ENCODE measurements at places on chromosomes 1 and 21. TPM values are rescaled to one million over a fixed set of nuclear protein-coding genes. Genes with fewer than 3 reads are reported as not detected.

DNA sequence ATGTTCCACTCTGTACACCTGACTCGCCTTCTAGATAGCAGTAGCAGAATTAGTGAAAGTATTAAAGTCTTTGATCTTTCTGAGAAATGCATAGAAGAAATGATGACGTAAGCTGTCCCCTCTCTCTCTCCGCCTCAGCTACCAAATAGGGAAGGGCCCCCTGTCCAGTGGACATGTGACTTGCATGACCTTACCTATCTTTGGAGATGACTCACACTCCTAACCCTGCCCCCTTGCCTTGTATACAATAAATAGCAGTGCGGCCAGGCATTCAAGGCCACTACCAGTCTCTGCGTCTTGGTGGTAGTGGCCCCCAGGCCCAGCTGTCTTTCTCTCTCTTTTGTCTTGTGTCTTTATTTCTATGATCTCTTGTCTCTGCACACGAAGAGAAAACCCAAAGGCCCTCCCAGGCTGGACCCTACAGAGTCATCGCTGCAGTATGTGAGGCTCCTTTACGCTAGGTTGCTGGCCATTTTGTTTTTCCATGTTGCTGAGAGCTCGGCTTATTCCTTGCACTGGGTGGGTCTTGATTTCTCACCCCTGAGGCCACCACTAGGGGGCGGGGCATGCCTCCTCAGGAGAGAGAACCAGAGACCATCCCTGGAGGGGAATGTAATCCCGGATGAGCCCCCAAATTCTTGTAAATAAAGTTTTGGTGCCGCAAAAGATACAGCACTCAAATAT lies 16.0 kb upstream of the ZBTB8B start:
- no peak for DNase-seq

DNA sequence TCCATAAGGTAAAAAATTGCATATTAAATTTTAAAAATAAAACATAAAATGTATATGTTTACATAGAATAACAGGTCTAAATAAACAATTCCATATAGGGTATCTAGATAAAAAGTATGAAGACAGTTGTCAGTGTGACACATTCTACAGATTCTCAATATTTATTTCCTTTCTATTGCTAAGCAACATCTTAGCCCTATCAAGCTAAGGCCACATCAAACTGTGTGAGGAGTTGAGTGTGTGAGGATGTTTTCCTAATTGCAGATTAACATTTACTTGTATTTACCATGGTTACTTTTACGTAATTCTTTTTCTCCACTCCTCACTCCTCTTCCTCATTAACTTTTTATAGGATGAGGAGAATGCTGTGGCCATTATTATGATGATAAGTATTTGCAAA lies 41.9 kb upstream of the MCOLN3 start:
- DNase-seq, result no peak

- no peak for DNase-seq
Measured at GRCh38 chr1:64553285-64553684, 83.4 kb downstream of the CACHD1 start.

GRCh38 chr1:39081271-39082009 lies 55.3 kb downstream of the NDUFS5 start:
- peak; percentile 82 for DNase-seq

DNA sequence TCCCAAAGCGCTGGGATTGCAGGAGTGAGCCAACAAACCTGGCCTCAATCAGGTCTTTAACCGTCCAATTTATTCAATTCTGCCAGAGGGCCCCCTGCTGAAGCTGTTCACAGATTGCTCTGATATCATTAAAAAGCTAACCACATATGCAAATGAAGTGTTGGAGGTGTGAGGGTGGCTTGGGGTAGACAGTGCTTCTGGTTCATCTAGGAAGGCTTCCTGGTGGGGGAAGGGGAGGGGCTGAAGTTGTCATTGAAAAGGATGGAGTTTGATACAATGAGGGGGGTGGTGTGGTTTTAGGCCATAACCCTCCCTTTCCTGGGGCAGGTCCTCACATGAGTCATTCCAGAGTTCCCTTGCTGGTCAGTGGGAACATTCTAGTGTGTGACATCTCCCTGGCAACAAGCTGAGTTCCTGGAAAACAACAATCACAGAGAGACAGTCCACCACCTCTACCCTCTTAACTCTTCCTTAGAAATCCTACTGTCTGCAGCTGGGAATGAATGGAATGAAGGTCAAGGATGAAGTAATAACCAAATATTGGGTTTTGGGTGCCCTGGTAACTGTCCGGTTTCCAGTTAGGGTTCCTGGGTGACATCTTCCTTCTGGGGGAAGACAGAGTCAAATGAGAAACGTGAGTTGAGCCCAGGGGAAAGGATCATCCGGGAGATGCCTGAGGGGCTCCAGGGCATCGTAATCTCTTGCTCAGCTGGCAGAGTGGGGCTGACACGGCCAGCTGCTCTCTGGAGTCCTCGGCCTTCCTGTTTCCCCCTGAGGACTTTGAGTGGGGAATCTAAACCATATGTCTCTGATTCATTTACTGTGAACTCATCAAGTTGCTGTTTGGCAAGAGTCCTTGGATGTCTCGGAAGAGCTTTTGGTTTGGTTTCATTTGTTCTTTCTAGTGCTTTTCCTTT lies 32.2 kb downstream of the BATF3 start:
- no peak for DNase-seq

- no peak for DNase-seq
Measured at GRCh38 chr1:157697781-157698569, 2.6 kb downstream of the FCRL3 start.

GRCh38 chr1:200121421-200121820 lies 93.9 kb downstream of the NR5A2 start:
- DNase-seq, result no peak

DNA sequence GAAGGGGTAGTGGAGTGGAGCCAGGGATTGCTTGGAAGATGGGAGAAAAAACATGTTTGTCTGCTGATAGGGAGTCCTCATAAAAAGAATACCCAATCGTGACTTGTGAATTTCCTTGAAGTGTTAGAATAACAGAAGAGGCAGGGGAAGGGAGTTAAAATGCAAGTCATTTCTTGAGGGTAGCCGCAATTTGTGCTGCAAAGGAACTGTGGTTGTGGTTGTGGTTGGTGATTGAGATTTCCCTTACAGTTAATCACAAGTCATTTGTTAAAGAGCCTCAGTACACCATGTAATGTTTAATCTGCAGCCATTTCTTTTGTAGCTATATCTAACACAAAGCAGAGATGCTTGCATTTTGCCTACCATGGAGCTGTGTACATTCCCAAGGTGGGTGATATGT lies 38.5 kb upstream of the EGLN1 start:
- no peak for DNase-seq

DNA sequence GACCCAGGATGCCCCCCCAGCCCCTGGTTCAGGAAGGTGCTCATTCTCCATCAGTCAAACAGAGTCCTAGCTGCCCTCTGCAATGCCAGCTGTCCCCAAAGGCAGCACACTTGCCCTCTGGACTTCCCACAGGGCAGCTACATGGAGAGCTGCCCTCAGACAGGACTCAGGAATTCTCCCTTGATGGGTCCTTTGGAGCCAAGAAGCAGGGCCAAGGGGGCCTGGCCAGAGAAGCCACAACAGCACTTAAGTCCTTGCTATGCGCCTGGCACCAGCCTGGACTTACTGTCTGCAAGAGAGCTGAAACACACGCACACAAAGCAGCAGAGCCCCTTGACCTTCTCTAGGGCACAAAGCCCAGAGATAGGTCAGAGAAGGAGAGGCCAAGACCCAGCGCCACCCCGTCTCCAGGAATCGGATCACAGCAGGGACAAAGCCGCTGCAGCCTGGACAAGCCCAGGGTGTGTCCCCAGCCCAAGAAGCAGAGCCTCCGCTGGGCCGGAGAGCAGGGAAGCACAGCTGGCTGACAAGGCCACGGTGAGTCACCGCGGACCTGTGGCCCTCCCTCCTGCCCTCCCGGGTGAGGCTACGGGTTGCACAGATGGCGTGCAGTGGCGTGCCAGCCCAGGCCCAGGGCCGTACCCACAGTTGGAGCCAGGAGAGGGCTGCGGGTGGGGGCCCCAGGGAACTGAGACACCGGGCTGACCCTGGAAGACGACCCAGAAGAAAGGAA lies 1.7 kb downstream of the WNT9A start:
- peak; percentile 88 for DNase-seq

- no peak for DNase-seq
Measured at GRCh38 chr1:107820801-107821200, 144.2 kb downstream of the VAV3 start.

- DNase-seq, result no peak
Measured at GRCh38 chr1:32220746-32221580, 1.2 kb downstream of the TMEM234 start.

DNA sequence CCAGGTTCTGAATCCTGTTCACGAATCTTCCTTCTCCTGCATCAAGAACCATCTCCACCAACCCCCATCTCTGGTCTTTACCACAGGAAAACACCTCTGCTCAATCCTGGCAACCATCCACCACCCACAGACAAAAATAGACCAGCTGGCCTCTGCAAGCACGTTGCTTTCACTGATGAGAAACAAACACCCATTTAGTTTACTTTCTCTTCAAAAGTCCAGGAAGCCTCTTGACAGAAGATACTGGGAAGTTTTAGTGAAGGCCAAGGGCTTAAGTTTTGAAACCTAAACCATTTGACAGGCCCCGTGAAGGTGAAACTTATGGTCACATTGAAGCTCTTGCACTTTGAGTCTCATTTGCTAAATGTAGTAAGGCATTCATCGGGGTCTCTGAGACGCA lies 122.6 kb upstream of the PPP2R5A start:
- no peak for DNase-seq

DNA sequence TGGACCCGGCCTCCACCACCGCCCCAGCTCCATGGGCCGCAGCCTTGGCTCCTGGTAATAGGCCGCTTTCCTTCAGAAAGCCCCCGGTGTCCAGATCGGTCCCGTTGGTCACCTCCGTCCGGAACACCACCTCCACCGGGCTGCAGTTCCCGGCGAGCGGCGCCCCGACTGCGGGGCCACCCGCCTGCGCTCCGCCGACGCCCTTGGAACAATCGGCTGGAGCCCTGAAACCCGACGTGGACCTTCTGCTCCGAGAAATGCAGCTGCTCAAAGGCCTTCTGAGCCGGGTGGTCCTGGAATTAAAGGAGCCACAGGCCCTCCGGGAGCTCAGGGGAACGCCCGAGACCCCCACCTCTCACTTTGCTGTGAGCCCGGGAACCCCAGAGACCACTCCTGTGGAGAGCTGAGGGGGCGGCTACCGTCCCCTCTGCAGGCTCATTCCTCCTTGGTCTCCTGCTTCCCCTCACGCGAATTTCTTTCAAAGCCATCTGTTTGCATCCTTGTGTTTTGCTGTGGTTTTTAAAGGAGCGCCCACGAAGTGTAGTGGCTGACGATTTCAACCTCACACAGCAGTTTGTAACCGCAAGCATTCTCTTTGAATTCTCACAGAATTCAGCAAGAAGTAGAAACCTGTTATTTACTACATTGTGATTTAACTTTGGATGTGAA lies 6.0 kb downstream of the FCRLB start:
- DNase-seq, result no peak

- no peak for DNase-seq
Measured at GRCh38 chr1:244111027-244111426, 59.9 kb downstream of the ZBTB18 start.

- DNase-seq, result no peak
Measured at GRCh38 chr1:58922302-58923089, 138.6 kb upstream of the JUN start.

DNA sequence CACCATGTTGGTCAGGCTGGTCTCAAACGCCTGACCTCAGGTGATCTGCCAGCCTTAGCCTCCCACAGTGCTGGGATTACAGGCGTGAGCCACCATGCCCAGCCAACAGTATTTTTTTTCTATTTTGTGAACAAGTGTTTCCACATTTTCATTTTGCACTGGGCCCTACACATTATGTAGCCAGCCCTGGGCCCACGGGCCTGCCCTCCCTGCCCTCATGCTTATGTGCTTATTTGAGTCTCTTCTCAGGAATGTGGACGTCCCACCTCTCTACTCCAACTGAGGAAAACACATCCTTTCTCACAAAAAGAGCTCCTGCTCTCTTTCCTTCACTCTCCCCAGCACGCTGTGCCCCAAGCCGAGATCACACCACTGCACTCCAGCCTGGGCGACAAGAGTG lies 13.5 kb upstream of the ZBED6 start:
- no peak for DNase-seq

- DNase-seq, result no peak
Measured at GRCh38 chr1:162062542-162063015, 6.9 kb upstream of the NOS1AP start.

DNA sequence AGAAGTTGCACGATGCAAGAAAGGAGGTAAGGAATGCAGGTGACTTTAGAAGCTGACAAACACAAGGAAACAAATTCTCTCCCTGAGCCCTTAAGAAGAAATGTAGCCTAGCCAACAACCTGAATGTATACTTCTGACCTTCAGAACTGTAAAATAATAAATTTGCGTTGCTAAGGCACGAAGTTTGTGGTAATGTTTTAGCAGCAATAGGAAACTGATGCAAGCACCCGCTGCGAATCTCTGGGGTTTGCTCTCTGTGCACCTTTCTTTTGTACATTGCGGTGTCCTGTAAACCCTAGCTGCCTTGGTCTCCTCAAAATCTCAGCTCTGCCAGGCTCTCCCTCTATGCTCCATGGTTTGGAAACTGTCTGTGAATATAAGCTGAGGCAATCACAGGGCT lies 15.1 kb downstream of the CD53 start:
- no peak for DNase-seq

DNA sequence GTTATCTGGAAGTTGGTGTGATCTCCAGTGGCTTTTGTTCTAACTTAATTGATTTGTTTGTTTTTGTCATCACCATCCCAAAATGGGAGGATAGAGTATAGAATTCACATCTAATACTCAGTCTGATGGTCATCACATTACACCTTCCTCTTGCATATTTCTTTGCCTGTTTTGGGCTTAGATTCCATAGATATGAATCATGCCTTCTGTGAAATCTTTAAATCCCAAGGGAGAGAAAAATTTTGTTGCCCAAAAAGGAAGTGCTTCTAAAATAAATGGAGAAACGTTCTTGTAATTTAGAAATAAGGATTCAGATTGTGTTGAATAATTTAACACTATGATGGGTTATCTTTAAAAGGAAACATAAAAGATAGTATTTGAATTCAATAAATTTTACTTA lies 446.0 kb upstream of the LRRC7 start:
- DNase-seq, result no peak

PDZK1IP1 gene
- 0.76 TPM for total RNA-seq

KRTAP11-1 gene
- not detected for total RNA-seq

LHX4 gene
- not detected for total RNA-seq

S100A9 gene
- total RNA-seq, result 2,755 TPM

Data from spleen (tissue), 13 donors.